Activated T-cell treated with anti-CD3 and anti-CD28 coated beads for 1 hour (primary cell): ENCODE measurements at places on chromosomes 4 and X.

GRCh38 chr4:150886597-150886996, 128.5 kb downstream of the LRBA start:
- no peak for DNase-seq

DNA sequence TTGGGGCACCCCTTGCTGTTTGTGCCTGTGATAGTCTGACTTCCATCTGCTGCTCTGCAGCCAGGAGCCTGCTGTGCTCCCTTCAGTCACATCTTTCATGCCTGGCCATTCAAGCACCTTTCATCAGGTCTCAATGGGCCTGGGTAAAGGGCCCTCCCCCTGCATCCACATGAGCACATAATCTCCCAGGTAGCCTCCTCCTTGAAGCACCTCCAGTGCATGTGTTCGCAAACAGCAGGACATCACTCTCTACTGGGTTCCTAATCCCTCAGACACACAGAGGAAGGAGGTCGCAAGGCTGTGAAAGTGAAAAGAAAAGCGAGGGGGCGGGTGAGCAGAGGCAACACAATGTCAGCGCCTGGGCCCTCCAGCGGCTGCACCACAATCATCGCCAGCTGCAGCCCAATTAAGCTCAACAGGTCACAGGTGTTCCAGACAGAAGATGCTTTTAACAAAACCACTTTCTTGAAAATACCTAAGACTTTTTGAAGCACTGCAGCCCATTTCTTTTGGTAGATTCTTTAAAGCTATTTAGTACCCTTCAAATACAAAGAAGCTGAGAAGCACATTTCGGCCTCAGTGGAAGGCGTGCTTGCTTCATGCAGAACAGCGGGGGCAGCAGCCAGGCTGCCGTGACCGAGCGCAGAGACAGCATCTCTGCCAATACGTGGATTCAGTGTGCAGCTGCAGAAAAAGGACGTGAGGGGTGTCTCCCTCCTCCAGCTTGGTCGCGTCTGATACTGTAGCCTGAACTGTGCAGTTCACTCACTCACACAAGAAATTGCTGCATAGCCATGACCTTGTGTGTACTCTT, 92.2 kb upstream of the SPRY1 start:
- no peak for DNase-seq

GRCh38 chr4:109276482-109277095, 25.9 kb downstream of the COL25A1 start:
- no peak for DNase-seq

DNA sequence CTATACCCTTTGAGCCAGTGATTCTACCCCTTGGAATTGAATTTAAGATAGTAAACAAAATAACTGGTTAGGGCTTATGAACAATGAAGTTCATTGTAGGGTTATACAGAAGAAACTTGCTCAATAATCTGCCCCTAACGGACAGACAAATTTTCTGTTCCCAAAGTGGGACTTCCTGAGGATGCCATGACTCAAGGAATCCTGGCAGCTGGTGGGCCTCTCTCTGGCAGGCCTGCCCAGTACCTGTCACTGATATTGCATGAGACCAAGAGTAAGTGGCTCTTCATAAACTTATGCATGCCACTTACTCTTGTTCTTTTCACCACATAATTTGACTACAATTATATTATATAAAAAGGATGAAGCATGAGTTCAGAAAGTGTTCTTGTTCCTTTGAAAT, 41.5 kb downstream of the GPRIN3 start:
- DNase-seq = no peak

DNA sequence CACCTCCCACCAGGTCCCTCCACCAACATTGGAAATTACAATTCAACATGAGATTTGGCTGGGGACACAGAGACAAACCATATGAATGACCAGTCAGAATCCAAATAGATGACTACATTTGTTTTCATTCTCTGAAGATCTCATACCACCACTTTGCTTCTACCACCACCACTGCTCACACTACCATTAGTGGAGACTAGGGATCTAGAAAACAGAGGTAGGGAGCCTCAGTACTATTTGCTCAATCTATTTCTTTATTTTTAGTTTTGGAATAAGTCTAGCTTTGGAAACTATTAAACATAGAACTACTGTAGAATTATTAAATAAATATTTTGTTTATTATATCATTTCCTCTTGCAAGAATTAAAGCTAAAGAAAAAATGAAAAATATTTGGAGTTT, 727.9 kb downstream of the CCSER1 start:
- no peak for DNase-seq

- DNase-seq = no peak
Observed at GRCh38 chr4:140854168-140854567, 98.0 kb upstream of the TBC1D9 start.

- peak; percentile 54 for DNase-seq
Observed at GRCh38 chrX:107718156-107718621, 57.4 kb downstream of the TSC22D3 start.
